ENCODE measurements at places on chromosomes 7 and 10. TPM values are rescaled to one million over a fixed set of nuclear protein-coding genes. Genes with fewer than 3 reads are reported as not detected.

- no peak for DNase-seq
Observed at GRCh38 chr7:78493401-78493800, 694.8 kb downstream of the PHTF2 start.

- DNase-seq = no peak
Observed at GRCh38 chr7:80679921-80680907, 41.8 kb downstream of the CD36 start.

DNA sequence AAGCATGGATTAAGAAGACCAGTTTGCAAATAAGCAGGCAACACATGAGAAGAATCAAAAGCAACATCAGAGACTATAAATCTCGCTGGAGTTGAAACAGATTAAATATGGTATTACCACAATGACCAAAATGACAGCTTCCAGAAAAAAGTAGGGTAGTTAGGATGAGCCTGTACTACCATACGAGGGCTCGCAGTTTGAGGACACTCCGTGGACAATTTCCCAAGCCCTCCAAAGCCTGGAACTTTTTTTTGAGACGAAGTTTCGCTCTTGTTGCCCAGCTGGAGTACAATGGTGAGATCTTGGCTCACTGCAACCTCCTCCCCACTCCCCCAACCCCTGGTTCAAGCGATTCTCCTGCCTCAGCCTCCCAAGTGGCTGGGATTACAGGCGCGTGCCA, 1.0 kb downstream of the LRRC17 start:
- DNase-seq = no peak

DNA sequence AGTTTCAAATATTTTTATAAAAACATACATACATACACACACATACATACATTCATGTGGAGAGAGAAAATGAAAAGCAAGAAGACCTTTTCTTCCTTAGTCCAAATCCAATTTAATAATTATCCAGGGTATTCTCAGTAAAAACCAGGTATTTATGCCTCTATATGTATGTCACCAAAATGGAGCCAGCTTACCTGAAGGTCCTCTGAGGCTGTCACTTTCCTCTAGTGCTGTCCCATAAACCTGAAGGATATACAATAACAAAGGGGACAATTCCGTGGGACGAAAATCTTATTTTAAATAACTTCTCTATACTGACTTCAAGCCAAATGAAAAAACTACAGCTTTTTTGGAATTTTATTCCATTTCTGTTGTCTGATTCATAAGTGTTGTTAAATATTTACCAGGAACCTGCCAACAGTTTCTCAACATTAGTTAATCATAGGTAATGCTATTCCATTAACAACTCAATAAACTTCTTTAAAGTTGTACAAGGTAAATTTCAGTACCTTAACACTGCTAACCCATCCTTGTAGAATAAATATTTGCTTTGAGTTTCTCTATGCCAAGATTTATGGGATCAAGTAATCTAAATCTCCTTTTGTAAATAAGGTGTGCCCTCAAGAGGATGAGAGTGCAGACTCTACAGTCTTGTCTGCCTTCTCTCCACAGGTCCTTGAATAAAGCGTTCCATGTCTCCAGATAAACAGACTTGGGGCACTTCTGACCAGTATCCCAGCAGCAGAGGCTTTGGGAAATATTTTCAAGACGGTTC, 260.3 kb downstream of the AHR start:
- DNase-seq = no peak

DNA sequence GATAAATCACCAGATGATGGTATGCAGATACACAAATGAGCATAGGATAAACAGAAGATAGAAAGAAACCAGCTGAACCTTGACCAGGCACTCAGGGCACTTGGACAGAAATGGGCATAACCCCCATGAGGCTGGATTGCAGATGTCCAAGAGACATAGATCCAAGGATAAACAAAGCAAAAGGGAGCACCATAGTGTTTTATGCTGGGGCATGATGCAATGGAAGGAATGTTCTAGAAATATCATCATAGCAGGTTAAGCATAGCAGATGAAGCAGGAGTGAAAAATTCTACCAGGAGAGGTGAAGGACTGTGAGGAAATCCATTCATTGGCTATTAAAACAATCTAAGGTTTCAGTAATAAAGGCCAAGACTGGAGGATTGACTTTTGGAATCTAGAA, 70.5 kb upstream of the TES start:
- no peak for DNase-seq

GRCh38 chr7:157977717-157978496, 609.7 kb downstream of the PTPRN2 start:
- DNase-seq = no peak

GRCh38 chr7:5850944-5851343, 29.7 kb upstream of the OCM start:
- no peak for DNase-seq

DNA sequence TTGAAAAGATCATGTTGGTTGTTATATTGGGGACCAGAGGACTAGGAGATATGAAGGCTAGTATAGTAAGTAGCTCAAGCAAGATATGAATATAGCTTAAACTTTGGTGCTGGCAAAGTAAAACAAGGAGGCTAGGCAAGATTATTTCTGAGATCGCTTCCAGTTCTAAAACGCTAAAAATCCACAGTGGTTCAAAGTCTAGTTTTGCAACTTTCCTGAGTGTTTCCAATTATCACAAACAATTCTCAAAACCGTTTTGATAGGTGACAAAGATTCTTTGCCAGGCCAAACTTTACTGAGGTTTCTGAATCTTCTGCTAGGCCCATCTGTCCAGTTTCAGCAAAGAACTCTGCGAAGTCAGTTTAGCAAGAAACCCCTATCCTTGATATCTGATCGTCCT, 35.3 kb downstream of the PDZD8 start:
- DNase-seq = no peak

GRCh38 chr7:128125816-128126215, 94.6 kb upstream of the LRRC4 start:
- DNase-seq = no peak

The NRCAM gene
- total RNA-seq = not detected

DNA sequence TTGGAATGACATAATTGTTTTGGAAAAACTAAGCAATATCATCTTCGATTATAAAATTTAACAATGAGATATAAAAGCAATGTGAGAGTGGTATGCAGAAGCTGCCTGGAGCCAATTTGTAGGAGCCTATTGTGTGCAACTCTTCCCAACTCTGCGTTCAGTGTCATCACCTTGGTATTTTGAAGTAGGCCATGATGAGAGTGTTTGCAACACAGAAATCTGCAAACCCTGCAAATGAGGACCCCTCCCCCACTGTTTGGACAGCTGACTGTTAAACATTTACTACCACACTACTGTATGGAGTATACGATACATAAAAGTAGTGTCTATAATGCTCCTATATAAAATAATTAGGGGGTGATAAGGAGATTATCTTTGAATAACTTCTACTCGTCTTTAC, 531.3 kb downstream of the ATRNL1 start:
- no peak for DNase-seq

The RPEL1 gene
- not detected for total RNA-seq

The RELN gene
- not detected for total RNA-seq
